ENCODE measurements at places on chromosomes 4 and X. TPM values are rescaled to one million over a fixed set of nuclear protein-coding genes. Genes with fewer than 3 reads are reported as not detected.

GLA gene
- total RNA-seq: 38.7 TPM

FAM47A gene
- total RNA-seq: not detected

GRCh38 chrX:5726224-5726623 is 502.4 kb downstream of the NLGN4X start:
- H3K4me3 ChIP-seq: no peak overlapping the region
- H3K27me3 ChIP-seq: no peaks in the 10 kb centered on the region
- no peaks in the 10 kb centered on the region for H3K4me1 ChIP-seq
- H3K27ac ChIP-seq: no peak overlapping the region

GRCh38 chrX:119502727-119503483 is 34.7 kb downstream of the SLC25A5 start:
- no peaks in the 10 kb centered on the region for H3K27me3 ChIP-seq
- no peaks in the 10 kb centered on the region for H3K36me3 ChIP-seq
- peak; percentile 38 for DNase-seq
- peak overlapping the region; percentile 84 for H3K27ac ChIP-seq
- no peak overlapping the region for H3K4me3 ChIP-seq
- peaks cover 7% of the 10 kb centered on the region for H3K4me1 ChIP-seq

CCDC120 gene
- total RNA-seq: under 0.01 TPM

- no peaks in the 10 kb centered on the region for H3K4me1 ChIP-seq
- H3K27ac ChIP-seq: no peak overlapping the region
- H3K36me3 ChIP-seq: no peaks in the 10 kb centered on the region
These were observed 613.1 kb upstream of the HS3ST1 start for GRCh38 chr4:12041828-12042227.

- H3K4me1 ChIP-seq: no peaks in the 10 kb centered on the region
- H3K27ac ChIP-seq: no peak overlapping the region
- no peaks in the 10 kb centered on the region for H3K27me3 ChIP-seq
- DNase-seq: no peak
- H3K4me3 ChIP-seq: no peak overlapping the region
These were observed 253.4 kb downstream of the MAPK10 start for GRCh38 chr4:86106475-86106874.

DNA sequence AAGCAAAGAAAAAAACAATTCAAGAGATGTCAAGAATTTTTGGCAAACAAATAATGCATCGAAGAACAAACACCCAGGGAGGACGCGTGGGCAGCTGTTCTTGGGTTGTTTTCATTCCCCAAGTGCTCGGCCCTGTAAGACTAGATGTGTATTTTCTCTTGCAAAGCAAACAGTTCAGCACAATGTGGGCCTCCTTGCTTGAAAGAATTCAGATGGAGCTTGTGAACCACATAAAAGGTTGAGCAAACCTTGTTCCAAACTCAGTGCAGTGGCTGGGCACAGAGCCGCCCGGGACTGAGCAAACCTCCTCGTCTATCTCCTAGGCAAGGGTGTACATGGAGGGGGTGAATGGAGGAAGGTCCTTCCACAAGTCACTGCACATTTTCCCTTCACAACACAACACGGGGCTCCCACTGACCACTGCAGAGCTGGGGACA is 82.4 kb downstream of the HTRA3 start:
- DNase-seq: peak; percentile 39
- peaks cover 19% of the 10 kb centered on the region for H3K27me3 ChIP-seq
- peaks cover 16% of the 10 kb centered on the region for H3K4me1 ChIP-seq
- peak overlapping the region; percentile 42 for H3K27ac ChIP-seq
- H3K36me3 ChIP-seq: no peaks in the 10 kb centered on the region

SPANXC gene
- total RNA-seq: not detected

DNA sequence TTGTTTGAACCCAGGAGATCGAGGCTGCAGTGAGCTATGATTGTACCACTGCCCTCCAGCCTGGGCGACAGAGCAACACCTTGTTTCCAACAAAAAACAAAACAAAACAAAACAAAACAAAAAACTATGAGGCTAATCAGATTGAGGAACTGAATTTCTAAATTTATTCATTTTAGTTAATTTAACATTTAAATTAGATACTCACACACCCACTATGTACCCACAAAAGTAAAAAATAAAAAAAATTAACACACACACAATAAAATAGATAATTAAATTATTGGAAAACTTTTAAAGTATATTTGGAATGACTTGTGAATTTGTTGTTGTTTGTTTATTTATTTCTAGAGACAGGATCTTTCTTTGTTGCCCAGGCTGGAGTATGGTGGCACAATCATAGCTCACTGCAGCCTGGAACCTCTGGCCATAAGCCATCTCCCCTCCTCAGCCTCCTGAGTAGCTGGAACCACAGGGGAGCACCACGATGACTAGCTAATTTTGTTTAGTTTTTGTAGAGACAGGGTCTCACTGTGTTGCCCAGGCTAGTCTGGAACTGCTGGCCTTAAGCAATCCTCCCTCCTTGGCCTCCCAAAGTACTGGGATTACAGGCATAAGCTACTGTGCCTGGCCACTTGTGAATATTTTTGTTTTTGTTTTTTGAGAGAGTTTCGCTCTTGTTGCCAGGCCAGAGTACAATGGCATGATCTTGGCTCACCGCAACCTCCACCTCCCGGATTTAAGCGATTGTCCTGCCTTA is 9.8 kb upstream of the ZNF157 start:
- no peak overlapping the region for H3K4me3 ChIP-seq
- H3K27ac ChIP-seq: no peak overlapping the region
- DNase-seq: no peak

POF1B gene
- total RNA-seq: not detected

DNA sequence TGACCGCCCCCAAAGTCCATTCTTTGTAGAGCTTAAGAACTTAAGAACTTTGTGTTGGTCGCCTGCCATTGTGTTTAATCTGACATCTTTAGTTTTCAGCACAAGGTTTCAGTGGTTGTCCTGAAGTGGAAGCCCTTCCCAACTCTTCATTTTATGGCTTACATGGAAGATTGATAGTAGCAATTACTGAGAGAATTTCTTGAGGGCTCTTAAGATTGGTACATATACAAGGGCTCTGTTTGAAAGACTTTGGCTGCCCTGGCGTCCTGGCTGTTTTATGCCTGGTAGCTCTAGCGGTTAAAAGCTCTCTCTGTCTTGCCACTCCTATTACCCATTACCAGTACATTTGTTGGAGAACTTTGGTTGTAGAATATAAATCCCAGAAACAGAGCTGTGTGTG is 75.0 kb downstream of the KDM6A start:
- H3K4me1 ChIP-seq: peaks cover 1% of the 10 kb centered on the region
- H3K27me3 ChIP-seq: no peaks in the 10 kb centered on the region
- H3K36me3 ChIP-seq: no peaks in the 10 kb centered on the region
- no peak overlapping the region for H3K27ac ChIP-seq
- DNase-seq: no peak
- H3K4me3 ChIP-seq: no peak overlapping the region

DNA sequence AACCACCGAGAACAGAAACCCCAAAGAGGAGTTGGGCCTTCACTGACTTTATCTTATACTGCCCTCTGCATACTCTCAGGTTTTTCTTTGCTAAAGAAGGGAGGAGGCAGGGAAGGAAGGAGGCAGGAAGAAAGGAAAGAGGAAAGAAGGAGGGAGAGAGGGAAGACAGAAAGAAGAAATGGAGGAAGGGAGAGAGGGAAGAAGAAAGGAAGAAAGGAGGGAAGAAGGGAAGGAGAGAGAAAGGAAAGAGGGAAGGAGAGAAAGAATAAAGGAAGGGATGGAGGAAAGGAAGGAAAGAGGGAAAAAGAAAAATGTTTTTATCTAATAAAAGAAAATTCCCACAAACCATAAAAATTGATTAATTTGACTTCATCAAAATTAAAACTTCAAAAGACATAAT is 294.6 kb downstream of the PTTG2 start:
- DNase-seq: no peak
- no peak overlapping the region for H3K27ac ChIP-seq
- H3K4me1 ChIP-seq: no peaks in the 10 kb centered on the region
- H3K4me3 ChIP-seq: no peak overlapping the region

DNA sequence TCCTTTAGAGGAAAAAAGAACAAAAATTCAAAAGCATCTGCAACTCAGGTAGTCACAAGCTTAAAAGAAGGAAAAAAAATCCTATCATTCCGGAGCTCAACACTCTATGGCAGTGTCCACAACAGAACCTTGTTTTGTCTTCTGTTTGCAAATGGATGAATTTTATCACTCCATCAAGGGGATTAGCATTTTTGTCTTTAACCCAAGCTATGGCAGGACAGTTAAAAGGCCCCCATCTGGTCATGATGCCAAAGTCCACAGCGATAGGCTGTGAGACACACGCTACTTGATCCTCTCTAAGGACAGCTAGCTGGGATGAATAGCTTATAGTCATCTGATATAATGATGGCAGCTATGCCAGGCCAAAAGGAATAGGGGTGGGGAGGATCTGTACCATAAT is 16.6 kb downstream of the AMER1 start:
- no peak for DNase-seq
- H3K4me1 ChIP-seq: no peaks in the 10 kb centered on the region
- H3K27ac ChIP-seq: no peak overlapping the region
- H3K4me3 ChIP-seq: no peak overlapping the region
- H3K36me3 ChIP-seq: peaks cover 12% of the 10 kb centered on the region
- H3K27me3 ChIP-seq: no peaks in the 10 kb centered on the region
